ENCODE measurements at places on chromosomes 1 and 21.

GRCh38 chr1:30589083-30589482 is 134.3 kb downstream of the MATN1 start:
- DNase-seq, result no peak

DNA sequence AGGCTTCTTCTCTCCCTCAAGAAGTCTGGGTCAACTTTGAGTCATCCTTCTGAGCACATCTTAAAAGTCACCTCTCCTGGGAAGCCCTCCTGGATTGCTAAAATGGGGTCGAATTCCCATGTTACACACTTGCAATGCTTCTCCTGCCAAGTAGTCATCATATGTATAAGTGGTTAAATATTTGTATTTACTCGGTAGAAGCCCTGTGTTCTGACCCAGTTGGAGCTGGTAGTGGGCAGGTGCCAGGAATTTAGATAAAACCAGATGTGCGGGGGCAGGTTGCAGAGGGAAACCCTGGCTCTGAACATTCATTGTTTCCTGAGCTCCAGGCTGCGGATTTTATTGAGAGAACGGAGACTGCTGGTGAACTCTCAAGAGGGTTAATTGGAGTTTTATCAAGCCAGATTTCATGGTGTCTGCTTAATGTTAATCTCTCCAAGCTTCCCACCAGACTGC is 52.8 kb upstream of the RPL11 start:
- DNase-seq, result no peak

DNA sequence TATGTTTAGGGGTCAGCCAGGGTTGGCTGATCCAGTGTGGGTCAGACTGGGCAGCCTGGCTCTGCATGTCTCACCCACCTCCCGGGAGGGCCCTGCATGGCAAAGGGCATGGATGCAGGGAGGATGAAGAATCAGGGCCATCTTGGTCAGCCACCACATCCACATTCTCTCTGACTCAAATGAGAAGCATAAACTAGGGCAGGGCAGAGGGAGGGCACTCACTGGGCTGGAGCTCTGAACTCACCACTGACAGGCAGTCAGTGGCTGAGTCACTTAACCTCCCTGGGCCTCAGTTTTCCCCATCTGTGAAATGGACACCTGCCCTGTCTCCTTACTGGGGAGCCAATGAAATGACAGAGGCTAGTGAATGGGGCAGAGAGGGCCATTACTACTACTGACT is 4.3 kb upstream of the CELA2A start:
- DNase-seq, result no peak

- no peak for DNase-seq
Measured at GRCh38 chr1:227343206-227343605, 24.9 kb upstream of the CDC42BPA start.

- no peak for DNase-seq
Measured at GRCh38 chr1:157862114-157863070, 20.8 kb upstream of the CD5L start.

GRCh38 chr1:77900687-77901293 is 12.4 kb downstream of the NEXN start:
- DNase-seq, result no peak

- no peak for DNase-seq
Measured at GRCh38 chr1:150110116-150110515, 39.6 kb upstream of the PLEKHO1 start.

DNA sequence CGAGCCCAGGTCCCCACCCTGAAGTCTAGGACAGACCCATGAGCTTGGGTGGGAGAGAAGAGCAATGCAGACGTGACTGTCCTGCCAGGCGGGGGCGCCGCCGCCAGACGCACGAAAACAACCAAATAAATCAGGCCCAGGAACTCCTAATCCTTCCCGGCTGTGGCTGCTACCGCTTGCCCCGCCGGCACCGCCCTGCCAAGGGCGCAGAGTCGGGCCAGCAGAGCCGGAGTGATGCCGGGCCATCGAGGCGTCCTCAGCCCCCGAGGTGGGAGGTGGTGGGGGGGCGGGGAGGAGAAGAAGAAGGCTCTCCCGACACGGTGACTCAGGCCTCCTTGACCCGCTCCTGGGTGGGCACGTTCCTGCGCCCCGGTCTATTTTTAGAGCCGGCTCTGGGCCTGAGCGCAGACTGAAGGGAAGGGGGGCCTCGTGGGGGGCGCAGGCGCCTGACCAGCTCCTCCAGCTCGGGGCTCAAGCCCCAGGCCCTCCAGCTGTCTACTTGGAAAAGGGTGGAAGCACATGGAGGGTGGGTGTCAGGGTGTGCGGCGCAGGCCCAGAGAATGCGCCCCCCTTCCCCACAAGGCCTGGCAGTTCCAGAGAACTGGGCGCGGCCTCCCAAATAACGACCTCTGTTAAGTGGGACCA is 10.7 kb upstream of the COL16A1 start:
- no peak for DNase-seq

- no peak for DNase-seq
Measured at GRCh38 chr1:116806245-116806644, 52.0 kb downstream of the CD2 start.

- no peak for DNase-seq
Measured at GRCh38 chr21:46411691-46412090, 47.0 kb upstream of the DIP2A start.

DNA sequence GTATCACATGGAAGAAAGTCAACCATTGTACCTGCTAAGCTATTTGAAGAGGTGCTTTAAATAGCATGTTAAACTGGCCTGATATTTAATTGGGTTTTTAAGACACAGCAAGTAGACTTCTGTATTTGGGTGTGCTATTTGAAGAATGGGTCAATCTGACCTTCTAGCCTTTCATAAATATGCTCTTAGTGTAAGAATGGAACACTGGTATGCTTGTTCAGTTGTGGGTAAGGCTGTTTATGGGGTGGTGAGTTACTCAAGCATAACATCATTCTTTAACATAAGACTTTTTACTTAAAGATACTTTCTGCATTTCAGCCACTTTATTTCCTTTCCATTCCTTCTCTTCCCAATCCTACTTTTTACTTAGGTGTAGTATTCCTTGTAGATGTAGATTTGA is 21.4 kb downstream of the AHCYL1 start:
- no peak for DNase-seq

DNA sequence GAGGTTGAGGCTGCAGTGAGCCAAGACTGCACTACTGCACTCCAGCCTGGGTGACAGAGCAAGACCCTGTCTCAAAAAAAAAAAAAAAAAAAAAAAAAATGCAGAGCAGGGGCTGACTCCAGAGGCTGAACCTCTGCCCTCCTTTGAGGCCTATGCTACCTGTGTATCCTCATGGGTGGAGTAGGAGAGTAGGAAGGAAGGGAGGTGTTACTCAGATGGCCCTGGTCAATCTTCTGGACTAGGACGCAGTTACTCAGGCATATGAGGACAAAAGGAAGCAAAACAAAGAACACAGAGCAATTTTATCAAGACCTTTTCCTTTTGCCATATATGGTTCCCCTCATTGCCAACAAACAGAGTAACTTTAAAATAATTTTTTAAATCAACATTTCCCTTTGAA is 35.2 kb downstream of the TGFBR3 start:
- no peak for DNase-seq

DNA sequence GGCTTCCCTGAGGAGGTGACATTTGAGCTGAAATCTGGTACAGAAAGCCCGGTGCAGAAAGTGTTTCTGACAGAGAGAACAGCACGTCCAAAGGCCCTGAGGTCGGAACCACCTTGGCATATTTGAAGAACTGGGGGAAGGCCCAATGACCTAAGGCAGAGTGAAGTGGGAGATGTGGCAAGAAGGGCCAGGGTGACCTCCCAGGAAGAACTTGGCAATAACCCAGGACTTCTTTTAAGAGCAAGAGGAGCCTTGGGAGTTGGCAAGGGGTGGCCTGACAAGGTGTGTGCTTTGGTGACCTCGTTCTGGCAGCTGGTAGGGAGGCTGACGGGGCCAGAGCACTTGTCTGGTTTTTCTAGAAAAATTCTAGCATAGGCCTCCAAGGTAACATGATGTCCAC is 23.4 kb downstream of the TTC39A start:
- DNase-seq, result no peak

- DNase-seq, result no peak
Measured at GRCh38 chr1:193031431-193031830, 27.7 kb downstream of the UCHL5 start.

- DNase-seq, result no peak
Measured at GRCh38 chr21:45146306-45146705, 71.9 kb downstream of the ADARB1 start.
